Daoy (cell line): ENCODE measurements at places on chromosomes 1 and 21. TPM values are rescaled to one million over a fixed set of nuclear protein-coding genes. Genes with fewer than 3 reads are reported as not detected.

OSCP1 gene
- 6.3 and 16.9 TPM in 2 replicates for total RNA-seq

NOS1AP gene
- 0.06 TPM in 1 of 2 replicates, not detected in the other for total RNA-seq

NDUFV3 gene
- 37.8 and 40.3 TPM in 2 replicates for total RNA-seq

GRCh38 chr1:209743145-209743482 is 12.7 kb upstream of the TRAF3IP3 start:
- DNase-seq, result peak; percentile 87

DNA sequence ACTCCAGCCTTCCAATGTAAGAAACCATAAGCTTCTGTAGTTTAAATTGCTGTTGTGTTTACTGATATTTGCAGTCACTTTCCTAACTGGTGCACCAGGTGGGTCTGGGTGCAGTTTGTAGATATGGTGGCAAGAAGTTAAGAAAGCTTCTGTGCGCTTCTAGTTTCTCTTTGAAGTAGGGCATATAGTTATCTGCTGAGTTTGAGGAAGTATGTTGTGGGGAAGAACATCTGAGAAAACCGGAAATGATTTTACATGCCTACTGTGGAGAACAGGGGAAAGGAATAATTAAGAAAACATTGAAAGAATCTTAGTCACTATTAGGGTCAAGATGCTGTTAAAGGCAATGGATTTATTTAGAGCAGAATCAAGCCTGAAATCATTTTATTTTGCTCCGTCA is 14.9 kb upstream of the SLC44A5 start:
- DNase-seq, result no peak

GRCh38 chr1:183417772-183418491 is at the start of gene NMNAT2:
NMNAT2 (minus strand) TSS chr1:183418380; CDS start chr1:183418267, 113 bp downstream.
- peak; percentile 47 for DNase-seq

DNA sequence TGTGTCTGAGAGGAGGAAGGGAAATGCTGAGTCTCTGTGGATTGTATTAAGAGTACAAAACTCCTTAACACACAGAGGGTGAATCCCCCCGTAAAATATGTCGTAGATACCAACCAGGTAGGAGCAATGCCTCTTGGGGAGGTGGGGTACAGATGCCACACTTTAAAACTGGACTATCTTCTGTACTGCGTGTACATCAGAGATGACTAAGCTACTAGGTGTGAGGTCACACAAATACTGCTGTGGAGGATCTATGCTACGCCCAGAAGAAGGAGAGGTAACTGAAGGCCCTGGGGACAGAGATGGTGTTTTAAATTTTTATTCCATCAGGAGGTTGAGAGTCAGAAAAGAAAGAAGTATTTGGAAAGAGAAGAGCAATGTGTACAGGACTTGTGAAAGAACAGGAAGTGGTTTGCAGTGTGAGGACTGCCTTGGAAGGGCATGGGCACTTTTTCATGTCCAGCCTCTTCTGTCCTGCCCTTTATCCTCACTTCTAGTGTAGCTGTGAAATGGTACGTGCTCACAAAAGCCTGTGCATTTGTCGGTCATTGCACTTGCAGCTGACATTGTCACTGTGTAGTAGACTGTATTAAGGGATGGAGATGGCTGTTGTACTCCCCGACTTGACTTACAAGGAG is 287.8 kb upstream of the CHRM3 start:
- no peak for DNase-seq

DNA sequence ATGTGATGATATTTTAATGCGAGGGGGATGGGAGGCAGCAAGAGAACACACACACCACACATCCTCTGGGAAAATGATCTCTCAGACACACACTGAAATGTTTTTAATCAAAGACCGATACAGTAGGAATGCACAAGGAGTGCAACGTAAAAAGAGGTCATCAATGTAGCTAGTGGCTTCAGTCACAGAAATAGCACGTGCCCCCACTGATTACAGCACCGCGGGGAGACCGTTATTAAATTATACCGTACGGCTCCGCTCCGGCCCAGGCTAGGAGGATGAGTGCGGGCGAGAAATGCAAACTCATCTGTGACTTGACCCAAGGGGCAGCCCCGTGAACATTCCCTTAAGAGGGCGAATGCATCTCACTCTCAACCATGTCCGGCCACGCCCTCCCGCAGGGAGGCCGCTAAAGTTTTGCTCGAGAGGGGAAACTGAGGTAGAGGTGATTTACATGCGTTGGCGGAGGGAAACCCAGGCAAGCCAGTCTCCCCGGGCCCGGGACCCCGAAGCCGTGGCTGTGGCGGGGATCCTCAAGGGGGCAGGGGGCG is 552 bp downstream of the UBR4 start:
- DNase-seq, result peak; percentile 61

DNA sequence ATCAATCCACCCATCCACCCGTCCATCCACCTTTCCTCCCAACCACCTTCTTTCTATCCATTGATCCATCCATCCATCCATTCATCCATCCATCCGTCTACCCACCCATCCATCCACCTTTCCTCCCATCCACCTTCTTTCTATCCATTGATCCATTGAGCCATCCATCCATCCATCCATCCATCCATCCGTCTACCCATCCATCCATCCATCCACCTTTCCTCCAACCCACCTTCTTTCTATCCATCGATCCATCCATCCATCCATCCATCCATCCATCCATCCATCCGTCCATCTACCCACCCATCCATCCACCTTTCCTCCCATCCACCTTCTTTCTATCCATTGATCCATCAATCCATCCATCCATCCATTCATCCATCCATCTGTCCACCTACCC is 5.1 kb upstream of the EDN2 start:
- no peak for DNase-seq

GRCh38 chr1:28173980-28174297 is 2.6 kb downstream of the PTAFR start:
- no peak for DNase-seq
